ENCODE measurements at places on chromosomes 4 and X.
A peak's percentile ranks its signal among the peaks of the same experiment; 100 is the strongest.

DNA sequence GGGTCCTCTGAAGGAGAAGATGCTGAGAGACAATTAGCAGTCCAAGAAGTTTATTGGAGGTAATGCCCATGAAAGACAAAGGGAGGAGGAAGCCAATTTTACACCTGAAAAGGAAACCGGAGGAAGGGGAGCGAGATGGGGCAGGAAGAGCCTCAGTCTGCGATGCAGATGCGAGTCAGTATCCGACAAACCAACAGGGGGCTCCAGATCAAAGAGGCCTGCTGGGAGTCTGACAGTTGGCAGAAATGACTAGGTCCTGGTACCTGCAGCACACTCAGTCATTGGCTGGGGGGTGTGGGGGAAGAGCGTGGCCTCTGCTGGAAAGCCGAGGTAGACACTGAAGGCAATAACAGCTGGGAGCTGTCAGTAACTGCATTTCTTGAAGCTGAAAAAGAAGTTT lies 231.1 kb upstream of the CENPE start:
- no peak for DNase-seq

GRCh38 chrX:67523932-67524331 lies 19.9 kb upstream of the AR start:
- no peak for DNase-seq

DNA sequence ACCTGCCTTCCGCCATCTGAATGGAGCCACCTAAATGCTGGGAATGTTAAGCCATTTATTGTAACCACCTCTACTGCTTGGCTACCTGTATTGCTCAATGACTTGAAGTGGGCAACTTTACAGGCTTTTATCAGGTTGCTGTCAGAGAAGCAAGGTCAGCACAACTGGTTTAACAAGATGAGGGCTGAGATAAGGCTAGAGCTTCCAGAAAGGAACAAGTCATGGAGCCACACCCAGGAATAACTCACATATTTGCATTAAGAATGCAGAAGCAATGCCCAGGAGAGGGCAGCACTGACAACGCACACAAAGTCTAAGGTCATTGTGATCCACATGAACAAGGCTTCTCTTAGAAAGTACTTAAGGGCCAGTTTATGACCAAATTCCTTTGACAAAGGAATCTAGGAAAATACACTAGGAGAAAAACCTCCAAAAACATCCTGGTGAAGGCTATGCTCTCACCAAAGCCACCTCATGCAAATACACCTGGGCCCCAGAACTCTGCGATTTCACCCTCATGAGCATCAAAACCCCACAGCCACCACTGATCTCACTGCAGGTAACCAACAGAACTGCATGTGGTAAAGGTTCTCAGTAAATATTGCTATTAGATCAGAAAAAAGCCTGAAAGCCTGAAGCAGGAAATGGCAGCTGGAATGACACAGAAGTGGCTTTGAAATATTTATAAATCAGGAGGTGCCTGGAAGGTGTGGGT lies 15.0 kb upstream of the STS start:
- peak; percentile 90 for DNase-seq

DNA sequence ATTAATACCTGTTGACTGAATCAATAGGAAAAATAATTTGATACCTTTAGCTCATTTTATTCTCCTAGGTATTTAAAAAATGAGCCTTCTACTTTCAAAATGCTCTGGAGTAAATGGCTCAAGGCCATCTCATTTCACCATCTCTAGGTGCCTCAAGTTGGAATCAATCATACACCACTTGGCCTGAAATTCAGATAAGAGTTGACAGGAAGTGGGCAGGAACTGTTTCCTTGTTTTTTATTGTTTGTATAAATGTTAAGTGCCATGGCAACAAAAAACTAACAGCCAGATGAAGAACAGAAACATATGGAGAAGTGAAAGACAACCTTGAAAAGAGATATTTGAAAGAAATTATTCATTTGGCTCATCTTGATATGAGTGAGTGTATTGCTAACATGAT lies 12.4 kb downstream of the LIMCH1 start:
- DNase-seq: no peak

- DNase-seq: peak; percentile 42
Measured at GRCh38 chrX:31459361-31459760, 387.5 kb upstream of the FTHL17 start.

DNA sequence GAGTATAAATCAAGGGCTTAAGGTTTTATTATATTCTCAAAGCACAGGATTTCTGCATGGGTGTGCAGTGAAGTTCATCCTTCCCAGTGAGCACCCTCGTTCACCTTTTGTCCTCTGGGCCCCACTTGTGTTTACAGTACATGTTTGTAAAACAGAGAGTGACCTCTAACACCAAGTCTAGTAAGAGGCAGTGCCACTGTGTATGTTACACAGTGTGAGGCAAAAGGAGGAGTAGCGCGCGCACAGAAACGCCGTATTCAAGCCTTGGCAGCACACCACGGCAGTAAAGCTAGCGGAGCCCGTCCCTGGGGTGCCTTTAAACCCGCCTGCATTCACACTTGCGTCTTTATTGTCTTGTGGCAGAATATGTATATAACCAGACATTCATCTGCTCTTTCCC lies 51.9 kb downstream of the CCNI start:
- DNase-seq: no peak

DNA sequence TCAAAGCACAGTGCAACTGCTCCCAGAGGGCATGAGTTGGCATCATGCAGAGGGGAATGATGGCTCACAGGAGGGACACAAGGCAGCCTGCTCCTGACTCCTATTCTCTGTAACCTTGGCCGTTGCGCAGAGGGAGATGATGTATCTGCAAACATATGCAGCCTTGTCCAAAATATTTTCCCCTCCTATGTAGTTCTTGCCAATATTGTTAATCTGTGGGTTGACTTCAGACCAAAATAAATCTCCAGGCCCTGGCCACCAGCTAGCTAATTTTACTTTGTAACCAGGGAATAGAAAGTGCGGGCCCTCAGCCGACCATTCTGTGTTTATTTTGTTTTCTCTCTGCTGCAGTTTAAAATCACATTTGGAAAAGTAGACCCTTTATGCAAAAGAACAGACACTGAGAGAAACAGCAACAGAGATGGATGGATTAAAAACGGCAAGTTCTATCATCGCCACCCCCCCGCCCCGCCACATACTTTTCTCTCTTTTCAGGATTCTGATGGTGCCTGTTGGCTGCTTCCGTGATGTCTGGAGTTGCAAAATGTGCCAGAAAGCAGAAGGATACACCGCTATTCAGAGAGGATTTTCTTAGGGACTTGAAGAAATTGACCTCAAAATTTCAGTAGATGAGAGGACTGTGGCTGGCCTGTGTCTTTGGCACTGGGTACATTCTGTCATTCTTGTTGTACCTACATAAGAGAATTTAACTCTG lies 185.3 kb upstream of the BCOR start:
- no peak for DNase-seq

GRCh38 chr4:176708771-176709311 lies 83.9 kb downstream of the VEGFC start:
- peak; percentile 7 for DNase-seq

- DNase-seq: peak; percentile 55
Measured at GRCh38 chrX:6184900-6185515, 43.7 kb downstream of the NLGN4X start.

Data from epithelial cell of esophagus (primary cell).